ENCODE measurements at places on chromosomes 2 and 18. TPM values are rescaled to one million over a fixed set of nuclear protein-coding genes. Genes with fewer than 3 reads are reported as not detected.
A peak's percentile ranks its signal among the peaks of the same experiment; 100 is the strongest.

Gene COLEC12
- total RNA-seq = 0.02 TPM

GRCh38 chr2:226828191-226828590 lies 7.7 kb upstream of the RHBDD1 start:
- DNase-seq = no peak

Gene DLGAP1
- total RNA-seq = not detected

Gene C18orf54
- 8.1 TPM for total RNA-seq

DNA sequence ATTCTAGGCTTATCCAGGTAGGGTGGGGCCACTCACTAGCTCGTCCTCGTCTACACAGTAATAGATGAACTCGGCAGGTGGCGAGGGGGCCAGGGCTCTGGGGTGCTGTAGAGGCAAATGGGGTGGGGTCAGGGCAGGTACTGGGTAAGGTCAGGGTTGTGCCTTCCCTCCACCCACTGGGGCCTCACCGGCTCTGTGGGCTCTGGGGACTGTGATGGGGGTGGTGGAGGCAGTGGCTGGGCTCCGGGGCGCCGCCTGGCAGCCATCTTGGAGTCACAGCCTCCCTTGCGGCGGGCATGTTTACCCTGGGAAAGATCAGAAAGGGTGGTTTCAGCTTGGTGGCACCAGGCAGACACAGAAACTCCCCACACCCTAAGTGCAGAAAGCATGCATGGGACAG lies 6.4 kb downstream of the MBD1 start:
- no peak for DNase-seq

DNA sequence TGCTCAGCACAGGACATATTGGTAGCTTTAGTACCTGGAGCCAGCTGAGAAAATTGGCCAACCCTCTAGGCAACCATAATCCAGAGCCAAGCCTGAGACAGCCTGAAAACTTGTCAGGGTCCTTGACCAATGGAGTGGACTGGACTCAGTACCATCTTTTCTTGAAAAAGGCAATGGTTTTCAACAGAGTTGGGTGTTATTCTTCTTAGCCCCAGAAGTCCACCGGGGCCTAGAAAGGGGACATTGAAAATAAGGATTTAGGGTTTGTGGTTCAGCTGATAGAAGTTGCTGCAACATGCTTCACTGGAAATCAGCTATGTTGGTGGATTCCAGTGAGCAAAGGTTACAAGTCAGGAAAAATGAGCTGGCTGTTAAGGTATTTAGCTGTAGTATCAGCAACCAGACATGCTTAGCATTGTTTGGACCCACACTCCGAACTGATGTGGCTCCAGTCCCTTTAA lies 22.1 kb upstream of the CNOT11 start:
- DNase-seq = peak; percentile 86

DNA sequence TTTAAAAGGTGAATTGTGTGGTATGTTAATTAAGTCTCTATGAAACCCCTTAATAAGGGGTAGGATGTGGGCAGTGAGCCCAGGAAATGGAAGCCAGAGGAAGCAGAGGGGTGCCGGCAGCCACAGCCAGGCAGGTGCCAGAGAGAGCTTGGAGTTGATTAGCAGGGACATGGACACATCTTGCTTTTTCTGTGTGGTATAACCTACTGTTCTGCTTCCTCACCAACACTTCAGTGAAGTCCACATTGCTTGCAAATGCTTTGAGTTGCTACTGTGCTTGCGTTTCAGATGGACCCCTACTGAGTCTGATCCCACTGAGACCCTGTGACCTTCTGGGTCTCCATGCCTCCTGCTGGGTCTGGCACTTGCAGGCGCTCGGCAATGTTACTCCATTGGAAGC lies 30.3 kb upstream of the ARHGEF4 start:
- no peak for DNase-seq
